ENCODE measurements at places on chromosomes 3 and 15.

GRCh38 chr3:187957582-187957981 lies 196.4 kb upstream of the LPP start:
- DNase-seq = no peak

GRCh38 chr3:23431764-23432163 lies 228.6 kb downstream of the UBE2E2 start:
- no peak for DNase-seq

DNA sequence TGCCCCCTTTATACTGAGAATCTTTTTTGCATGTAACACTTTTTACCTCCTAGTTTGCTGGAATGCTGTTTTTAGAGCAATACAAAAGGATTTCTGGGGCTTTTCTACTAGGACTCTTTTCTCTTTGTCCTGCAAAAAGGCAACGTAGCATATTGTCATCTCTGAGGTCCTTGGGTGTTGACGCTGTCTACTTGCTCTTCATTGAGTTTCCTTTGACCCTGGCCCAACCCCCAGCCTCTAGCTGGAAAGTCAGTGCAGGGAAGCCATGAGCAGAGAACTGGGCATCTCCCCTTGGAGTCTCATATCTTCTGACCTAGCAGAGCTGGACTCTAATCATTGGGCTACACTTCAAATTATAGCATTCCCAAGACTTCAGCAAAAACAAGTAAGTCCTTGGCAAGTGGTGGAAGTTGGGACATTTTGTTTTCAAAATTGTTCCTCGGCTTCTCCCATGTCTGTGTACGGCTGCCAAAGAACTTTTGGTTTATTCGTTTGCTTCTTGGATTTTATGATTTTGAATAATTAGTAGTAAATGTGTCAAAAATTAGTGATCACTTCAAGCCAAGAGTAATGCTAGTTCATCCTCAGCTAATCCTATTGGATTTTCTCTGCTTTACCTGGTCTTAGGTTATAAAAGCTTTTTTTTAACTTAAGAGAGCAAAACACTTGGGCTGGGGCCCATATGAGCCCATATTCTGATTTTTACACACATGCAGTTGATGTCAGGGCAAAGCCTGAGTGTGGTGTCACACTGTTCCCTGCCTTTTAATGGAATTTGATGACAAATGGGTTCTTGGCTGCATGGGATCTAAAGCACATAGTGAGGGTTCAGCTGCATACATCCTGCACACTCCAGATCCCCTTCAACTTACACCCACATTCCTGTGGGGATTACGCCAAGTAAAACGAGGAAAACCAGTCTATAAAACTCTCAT lies 419.5 kb upstream of the C2CD4B start:
- no peak for DNase-seq

GRCh38 chr3:183844606-183845005 lies 19.2 kb upstream of the MAP6D1 start:
- DNase-seq = no peak

- no peak for DNase-seq
Measured at GRCh38 chr15:100034191-100034590, 301.0 kb upstream of the LYSMD4 start.

- no peak for DNase-seq
Measured at GRCh38 chr15:38145651-38146111, 107.0 kb upstream of the SPRED1 start.

DNA sequence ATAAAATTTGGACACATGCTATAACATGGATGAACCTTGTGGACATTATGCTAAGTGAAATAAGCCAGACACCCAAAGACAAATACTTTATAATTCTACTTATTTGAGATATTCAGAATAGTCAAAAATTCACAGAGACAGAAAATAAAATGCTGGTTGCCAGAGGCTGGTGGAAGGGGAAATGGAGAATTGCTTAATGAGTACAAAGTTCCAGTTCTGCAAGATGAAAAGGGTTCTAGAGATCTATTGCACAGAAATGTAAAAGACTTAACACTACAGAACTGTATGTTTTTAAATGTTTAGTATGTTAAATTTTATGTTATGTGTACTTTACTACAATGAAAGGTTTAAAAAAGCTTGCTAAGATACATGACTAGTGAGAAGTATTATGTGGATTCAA lies 344.8 kb downstream of the CNTN3 start:
- DNase-seq = no peak

- no peak for DNase-seq
Measured at GRCh38 chr15:50916400-50916799, 7.9 kb downstream of the AP4E1 start.

DNA sequence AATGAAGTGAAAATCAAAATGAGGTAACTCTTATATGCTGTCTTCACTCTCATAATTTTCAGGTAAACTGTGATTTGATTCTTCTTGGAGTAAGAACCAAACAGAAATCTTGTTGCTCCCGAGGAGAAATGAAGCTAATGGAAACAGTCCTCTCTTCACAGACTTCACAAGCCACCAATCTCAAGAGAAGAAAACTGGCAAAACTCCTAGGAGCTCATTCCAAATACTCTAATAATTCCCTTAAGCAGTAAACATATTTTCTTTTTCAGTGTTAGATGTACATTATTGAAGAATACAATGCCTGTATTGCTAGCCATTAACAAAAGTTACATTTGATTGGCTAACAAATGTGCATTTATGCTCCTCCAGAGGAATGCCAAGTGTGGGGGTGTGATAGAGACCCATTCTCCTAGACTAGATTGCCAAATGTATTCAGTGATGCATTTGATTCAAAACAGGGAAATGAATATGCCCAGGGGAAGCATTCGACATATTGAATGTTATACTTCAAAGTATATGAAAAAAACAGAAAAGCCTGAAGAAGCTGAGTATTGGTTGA lies 11.8 kb upstream of the RIOX2 start:
- no peak for DNase-seq

- no peak for DNase-seq
Measured at GRCh38 chr15:52006702-52007340, 12.2 kb upstream of the MAPK6 start.

DNA sequence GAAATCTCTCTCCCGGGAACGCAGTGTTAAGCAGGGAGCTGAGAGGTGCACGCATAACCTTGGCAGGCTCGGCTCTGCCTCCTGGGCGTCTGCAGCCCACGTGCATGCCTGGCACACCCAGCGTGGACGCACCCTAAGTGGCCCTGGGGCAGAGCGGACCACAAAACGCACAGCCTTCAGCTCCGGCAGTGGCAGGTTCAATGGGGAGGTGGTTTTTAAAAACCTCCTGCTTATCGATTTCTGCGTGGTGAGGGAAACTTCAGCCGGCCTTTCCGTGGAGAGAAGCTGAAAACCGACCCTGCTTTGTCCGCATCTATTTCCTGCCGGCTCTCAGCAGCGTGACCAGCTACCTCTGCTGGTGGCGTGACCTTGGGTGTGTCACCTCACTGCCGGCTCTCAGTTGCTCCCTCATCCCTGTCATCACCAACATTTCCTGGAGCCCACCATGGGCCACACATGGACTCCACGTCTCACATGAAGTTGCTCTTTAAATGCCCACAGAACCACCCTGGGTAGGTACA lies 134.8 kb upstream of the MEF2A start:
- peak; percentile 42 for DNase-seq

DNA sequence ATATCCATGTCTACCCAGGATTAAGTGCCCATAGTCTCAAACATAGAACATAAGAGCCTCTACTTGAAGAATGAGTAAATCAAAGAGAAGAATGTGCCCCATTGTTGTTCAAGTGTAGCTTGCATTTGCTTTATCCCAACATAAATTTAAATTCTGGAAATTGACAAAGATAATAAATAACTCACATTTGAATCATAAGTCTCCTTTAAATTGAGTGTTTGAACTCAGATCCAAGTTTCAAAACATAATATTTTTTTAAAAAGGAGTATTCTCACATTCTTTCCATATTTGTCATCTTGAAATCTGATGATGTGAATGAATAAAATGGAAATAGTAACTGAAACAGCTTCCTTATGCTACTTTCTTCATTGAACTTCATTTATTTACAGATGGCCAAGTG lies 135.2 kb downstream of the MECOM start:
- DNase-seq = no peak

DNA sequence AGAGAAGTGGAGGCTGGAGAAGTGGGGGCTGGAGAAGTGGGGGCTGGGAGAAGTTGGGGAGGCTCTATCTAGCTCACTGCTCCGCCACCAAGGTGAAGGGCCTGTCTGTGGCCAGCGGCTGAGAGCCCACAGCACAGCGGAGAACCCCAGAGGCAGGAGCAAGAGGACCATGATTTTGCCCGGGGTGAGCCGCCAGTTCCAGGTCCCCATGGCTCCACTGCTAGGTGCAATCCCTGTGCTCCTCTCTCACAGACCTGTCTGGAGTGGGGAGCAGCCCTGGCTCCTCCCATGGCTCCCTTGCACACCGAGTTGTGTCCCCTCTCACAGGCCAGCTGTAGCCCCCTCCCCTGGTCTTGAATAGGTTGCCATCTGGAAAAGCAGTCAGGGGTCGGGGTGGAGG lies 4.7 kb upstream of the NRROS start:
- no peak for DNase-seq

DNA sequence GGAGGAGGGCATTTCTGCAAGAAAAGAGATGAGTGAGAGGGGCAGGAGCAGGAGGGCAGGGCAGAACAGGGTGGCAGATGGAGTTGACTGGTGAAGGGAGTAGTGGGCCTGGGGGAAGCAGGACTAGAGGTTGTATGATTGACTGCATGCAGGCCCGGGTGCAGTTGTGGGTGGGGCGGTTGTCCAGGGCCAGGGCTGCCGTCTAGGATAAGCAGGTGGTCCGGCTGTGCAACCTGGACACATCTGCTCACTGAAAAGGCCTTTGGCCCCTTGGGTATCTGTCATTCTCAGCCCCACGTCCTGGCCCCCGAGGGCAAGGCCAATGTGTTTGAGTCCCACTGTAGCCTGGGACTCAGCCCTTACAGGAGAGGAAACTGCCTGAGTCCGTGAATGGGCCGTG lies 25.4 kb downstream of the ALS2CL start:
- DNase-seq = peak; percentile 47

- DNase-seq = no peak
Measured at GRCh38 chr3:197854596-197855343, 63.7 kb downstream of the LRCH3 start.

DNA sequence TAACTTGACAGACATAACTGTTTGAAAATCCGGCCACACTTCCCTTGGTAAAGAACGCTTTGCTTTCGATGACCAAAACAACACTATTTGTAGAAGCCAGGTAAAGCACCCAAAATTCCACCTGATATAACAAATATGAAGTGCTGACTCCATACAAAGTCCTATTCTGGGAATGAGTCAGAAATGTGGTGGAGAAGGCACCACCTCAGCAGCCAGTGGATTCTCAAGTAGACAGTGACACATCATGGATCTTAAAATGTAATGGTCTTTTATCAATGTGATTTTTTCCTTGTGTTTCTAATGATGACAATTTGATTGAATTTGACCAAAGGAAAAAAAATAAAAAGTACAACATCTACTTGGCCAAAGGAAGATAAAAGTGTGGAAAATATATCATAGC lies 135.0 kb upstream of the WNT5A start:
- DNase-seq = no peak

- DNase-seq = no peak
Measured at GRCh38 chr3:156525808-156526207, 29.1 kb downstream of the SSR3 start.

- no peak for DNase-seq
Measured at GRCh38 chr3:15476378-15476777, 45.1 kb downstream of the COLQ start.

GRCh38 chr3:133211449-133211848 lies 173.3 kb downstream of the TMEM108 start:
- DNase-seq = no peak

- DNase-seq = no peak
Measured at GRCh38 chr3:140438736-140439470, 239.0 kb upstream of the TRIM42 start.

GRCh38 chr15:72207558-72208085 lies 10.0 kb upstream of the GRAMD2A start:
- no peak for DNase-seq

- no peak for DNase-seq
Measured at GRCh38 chr3:185046164-185046515, 106.7 kb downstream of the C3orf70 start.

DNA sequence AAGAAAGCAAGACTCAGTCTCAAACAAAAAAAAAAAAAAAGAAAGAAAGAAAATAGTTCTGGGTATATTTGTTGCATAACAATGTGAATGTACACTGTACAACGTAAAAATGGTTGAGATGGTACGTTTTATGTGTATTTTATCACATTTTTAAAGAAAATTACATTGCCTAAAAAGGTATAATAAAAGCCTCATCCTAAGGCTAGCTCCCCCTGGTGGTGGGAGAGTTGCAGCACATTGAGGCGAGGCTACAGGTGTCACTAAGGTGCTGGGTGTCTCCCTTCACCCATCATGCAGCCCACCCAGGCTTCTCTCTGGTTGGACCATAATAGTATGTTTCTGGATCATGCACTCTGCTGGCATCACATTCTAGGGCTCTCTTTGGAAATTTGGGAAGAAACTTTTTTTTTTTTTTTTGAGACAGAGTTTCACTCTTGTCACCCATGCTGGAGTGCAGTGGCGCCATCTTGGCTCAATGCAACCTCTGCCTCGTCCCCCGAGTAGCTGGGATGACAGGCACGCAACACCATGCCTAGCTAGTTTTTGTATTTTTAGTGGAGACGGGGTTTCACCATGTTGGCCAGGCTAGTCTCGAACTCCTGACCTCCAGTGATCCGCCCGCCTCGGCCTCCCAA lies 12.4 kb upstream of the RAB11A start:
- DNase-seq = peak; percentile 53

DNA sequence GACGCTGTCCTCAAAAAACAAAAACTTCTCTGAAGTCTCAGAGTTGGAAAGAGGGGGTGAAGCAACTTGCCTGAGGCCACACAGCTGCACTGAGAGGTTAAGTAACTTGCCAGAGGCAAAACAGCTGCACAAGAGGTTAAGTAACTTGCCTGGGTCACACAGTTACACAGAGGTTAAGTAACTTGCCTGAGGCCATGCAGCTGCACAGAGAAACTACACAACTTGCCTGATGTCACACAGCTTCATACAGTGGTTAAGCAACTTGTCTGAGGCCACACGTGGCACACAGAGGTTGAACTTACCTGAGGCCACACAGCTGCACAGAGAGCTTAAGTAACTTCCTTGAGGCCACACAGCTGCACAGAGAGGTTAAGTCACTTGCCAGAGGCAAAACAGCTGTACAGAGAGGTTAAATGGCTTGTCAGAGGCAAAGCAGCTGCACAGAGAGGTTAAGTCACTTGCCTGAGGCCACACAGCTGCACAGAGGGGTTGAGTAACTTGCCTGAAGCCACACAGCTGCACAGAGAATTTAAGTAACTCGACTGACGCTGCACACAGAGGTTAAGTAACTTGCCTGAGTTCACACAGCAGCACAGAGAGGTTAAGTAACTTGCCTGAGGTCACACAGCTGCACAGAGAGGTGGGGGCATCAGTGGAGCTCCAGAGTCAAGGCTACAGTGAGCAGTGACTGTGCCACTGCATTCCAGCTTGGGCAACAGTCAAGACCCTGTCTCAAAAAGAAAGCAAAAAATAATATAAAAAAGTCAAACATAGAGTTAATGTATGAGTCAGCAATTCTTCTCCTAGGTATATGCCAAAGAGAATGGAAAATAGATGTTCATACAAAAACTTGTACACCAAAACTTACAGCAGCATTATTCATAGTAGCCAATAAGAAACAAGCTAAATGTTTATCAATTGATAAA lies 12.0 kb upstream of the ACAD9 start:
- peak; percentile 28 for DNase-seq

Data from breast epithelium (tissue), 4 donors.